ENCODE measurements at places on chromosomes 6 and 20.

DNA sequence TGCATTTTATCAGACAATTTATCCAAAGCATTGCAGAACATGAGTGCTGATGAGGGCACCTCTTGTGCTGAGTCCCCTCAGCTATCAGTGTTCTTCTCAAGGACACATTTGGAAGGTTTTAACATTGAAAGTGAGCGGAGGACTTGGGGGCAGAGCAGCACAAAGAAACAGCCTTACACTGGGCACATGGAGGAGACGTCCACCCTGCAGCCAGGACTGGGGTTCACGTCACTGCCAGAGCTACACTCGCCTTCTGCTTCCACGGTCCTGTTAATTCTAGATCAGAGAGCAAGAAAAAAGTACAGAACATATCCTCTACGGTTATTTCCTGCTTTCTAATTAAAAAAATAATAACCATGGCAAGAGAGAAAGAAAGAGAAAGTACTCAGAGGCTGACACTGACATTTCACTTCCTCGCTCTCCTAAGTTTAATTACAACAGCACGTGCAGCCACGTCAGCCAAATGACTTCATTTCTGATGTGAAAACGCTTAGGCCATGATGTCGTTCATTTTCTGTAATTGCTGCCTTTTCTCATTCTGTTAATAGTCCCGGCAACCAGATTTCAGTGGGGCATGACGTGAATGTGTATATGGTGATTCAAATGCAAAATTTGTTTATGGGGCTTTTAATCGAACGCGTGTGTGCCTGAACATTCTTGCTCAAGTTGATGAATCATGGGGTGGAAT is 5.1 kb downstream of the PRND start:
- peak; percentile 34 for DNase-seq

GRCh38 chr20:4305091-4305490 is 289.7 kb upstream of the RNF24 start:
- DNase-seq: no peak

GRCh38 chr6:2111162-2111677 is 134.2 kb downstream of the GMDS start:
- DNase-seq: no peak

- no peak for DNase-seq
Measured at GRCh38 chr20:59778615-59779200, 154.7 kb downstream of the SYCP2 start.

- DNase-seq: no peak
Measured at GRCh38 chr6:53986721-53987521, 124.3 kb upstream of the MLIP start.

DNA sequence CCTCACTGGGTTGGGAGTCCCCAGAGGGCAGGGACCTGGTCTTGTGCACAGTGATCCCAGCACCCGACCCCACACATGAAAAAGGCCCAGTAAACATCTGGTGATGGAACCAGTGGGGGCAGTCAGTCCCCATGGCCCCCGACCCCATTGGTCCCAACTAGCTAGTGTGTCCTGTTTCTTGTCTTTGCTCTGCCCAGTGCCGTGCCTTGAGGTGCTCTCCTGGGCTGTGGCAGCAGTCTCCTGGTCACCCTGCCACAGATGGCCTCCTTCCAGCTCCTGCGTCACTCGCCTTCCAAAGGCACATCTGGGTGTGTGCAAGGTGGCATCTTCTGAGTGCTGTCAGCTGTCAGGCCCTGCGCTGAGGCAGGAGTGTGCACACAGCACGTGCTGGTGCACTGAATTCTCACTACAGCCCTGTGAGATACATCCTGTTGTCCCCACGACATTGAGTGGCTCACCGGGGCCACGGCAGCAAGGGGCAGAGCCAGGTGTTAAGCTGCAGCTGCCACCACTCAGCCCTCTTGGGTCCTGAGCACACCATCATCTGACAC is 3.9 kb downstream of the NPEPL1 start:
- DNase-seq: no peak

DNA sequence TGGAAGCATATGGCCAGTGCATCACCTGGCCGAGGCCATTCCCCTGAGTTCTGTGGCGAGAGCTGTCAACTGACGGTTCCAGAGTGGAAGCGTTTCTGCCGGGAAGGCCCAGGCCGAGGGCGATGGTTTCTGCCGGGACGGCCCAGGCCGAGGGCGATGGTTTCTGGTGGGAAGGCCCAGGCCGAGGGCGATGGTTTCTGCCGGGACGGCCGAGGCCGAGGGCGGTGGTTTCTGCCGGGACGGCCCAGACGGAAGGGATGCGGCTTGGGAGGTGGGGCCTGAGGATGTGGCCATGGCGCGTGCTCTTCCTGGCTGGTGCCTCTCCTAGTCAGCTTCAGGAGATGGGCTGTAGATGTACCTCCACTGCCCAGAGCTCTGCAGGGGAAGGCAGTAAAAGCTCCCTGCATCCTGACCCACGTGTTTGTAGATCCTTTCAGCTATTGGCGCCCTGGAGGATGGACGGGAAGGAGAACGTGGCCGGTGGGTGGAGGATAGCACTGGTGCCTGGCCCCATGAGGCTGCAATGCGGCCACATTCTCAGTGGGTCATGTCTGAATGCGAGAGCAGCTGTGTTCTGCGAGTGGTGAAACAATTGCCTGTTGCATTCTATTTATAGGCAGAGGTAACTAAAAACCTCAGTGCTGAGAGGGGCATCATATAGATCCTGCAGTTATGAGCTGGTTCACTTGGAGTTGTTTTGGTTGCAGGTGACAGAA is 12.8 kb downstream of the TPD52L2 start:
- no peak for DNase-seq

DNA sequence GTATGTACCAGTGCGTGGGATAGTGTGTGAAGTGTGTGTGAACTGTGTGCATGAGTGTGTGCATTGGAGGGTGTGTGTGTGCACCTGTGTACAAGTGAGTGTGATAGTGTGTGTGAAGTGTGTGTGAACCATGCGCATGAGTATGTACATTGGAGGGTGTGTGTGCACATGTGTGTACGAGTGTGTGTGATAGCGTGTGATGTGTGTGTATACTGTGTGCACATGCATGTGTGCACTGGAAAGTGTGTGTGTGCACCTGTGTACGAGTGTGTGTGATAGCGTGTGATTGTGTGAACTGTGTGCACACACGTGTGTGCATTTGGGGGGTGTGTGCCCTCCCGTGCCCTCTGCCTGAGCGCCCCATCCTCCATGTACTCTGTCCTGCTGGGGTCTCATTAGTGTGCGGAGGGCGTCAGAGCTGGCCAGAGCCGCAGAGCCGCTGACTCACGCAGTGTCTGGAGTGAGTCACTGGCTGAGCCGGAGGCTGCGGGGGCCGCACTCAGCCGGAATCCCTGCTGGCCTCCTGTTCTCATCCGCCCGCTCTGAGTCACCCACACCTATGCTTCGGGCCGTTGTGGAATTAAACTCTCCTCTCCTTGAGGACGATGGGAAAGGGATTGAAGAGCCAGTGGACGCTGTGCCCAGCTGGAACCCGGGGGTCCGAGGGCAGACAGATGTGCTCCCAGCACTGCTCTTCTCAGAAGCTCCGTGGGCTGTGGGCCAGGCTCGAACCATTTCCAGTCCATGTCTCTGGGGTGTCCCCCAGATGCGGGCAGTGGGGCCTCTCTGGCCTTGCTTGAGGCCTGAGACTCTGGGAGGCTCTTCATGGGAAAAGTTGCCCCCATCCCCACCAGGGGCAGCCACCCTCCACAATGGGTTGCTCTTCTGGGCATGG is 27.3 kb upstream of the STX16 start:
- no peak for DNase-seq

GRCh38 chr6:107221519-107221918 is 106.2 kb upstream of the BEND3 start:
- no peak for DNase-seq

GRCh38 chr6:154705471-154706113 is 27.6 kb upstream of the SCAF8 start:
- DNase-seq: no peak

GRCh38 chr6:137765059-137765458 is 102.0 kb upstream of the TNFAIP3 start:
- DNase-seq: no peak

GRCh38 chr6:34128045-34128444 is 17.8 kb downstream of the GRM4 start:
- DNase-seq: no peak

- DNase-seq: no peak
Measured at GRCh38 chr6:150198532-150198931, 55.7 kb downstream of the PPP1R14C start.

GRCh38 chr6:146850238-146850896 is 251.6 kb downstream of the ADGB start:
- peak; percentile 40 for DNase-seq

DNA sequence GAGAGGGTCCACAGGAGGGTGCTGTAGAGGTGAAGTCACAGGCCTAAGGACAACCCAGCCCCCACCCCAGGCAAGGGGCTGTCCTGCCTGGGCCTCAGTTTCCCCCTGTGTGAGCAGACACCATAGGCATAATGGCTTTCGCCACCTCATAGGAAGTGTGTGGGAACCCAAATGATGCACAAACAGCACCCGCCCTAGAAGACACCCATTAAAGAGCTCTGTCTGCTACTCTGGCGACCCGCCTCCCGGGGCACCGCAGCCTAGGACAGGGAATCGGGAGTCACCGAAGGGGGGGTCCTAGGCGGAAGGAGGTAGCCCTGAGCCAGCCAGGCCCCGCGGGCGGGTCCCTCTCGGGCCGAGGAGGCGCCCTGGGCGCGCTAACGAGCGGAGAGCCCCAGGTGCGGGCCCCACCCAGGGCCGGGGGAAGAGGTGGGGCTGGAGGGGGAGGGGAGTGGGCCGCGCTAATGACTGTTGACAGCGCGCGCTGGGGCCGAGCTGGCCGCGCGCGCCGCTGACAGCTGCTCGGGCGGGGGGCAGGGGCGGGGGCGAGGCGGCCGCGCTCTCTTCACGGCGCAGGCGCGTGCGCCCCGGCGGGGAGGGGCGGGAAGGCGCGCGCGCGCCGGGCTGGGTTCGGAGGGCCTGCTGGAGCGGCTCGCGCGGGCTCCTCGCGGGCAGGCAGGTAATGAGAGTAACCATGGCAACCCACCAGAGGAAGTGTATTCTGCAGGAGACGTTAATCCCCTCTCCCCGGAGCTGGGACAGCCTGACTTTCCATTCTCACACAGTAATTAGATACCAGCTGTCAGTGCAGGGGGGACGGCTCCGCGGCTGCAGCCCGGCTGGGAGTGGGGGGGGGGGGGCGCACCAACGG is 48.9 kb downstream of the NOL4L start:
- DNase-seq: no peak

GRCh38 chr6:139496654-139497344 is 122.4 kb upstream of the CITED2 start:
- no peak for DNase-seq

DNA sequence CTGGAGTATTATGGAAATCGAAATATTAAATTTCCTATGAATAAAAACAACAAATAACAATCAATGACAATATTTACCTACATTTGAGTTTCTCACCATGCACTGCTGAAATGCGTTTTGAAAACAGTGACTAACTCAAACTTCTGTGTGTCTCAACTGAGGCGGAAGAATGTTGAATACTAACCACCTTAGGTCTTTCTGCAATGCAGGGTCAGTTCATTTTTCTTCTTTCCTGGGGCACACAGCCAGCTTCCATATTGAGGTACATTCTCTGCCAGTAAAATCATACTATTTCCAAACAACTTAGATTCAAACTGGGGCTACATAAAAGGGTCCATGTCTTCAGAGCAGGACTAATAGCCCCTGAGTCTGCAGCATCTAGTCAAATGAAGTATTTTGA is 310.1 kb downstream of the UTRN start:
- no peak for DNase-seq

GRCh38 chr6:17276766-17277165 is 4.4 kb upstream of the RBM24 start:
- no peak for DNase-seq

- no peak for DNase-seq
Measured at GRCh38 chr20:19936466-19937200, 80.5 kb upstream of the NAA20 start.

- DNase-seq: no peak
Measured at GRCh38 chr6:100614386-100614785, 149.7 kb upstream of the SIM1 start.

DNA sequence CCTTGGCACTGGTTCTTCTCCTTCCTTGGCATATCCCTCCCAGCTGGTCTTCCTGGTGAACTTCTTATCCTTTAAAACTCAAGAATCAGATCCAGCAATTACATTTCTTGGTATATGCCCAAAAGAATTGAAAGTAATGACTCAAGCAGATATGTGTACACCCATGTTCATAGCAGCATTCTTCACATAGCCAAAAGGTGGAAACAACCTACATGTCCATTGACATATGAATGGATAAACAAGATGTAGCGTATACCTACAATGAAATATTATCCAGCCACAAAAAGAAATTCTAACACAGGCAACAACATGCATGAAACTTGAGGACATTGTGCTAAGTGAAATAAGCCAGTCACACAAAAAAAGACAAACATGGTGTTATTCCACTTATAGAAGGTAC is 103.7 kb upstream of the NT5E start:
- no peak for DNase-seq

All from stimulated activated CD4-positive, alpha-beta T cell treated with anti-CD3 and anti-CD28 coated beads, TNF-alpha, amount 100 ng/mL, for 24 hours (primary cell).